Osteoblast (primary cell): ENCODE measurements at places on chromosomes 5 and 9. TPM values are rescaled to one million over a fixed set of nuclear protein-coding genes. Genes with fewer than 3 reads are reported as not detected.

The ATP10B gene
- total RNA-seq, result not detected in 2 replicates

The ACTBL2 gene
- not detected in 2 replicates for total RNA-seq

The LECT2 gene
- total RNA-seq, result not detected in 2 replicates

The LPCAT1 gene
- total RNA-seq, result 11.6 and 15.6 TPM in 2 replicates

The OR2V1 gene
- total RNA-seq, result not detected in 2 replicates

The CYSRT1 gene
- 1.1 and 1.5 TPM in 2 replicates for total RNA-seq

The PRSS3 gene
- total RNA-seq, result 2.2 and 3.5 TPM in 2 replicates

The FOXD4L5 gene
- total RNA-seq, result under 0.01 TPM in 1 of 2 replicates, not detected in the other

The CDKN2B gene
- total RNA-seq, result 50.7 and 51.9 TPM in 2 replicates
